Body of pancreas (tissue), 4 donors: ENCODE measurements at places on chromosomes 3 and 15. TPM values are rescaled to one million over a fixed set of nuclear protein-coding genes. Genes with fewer than 3 reads are reported as not detected.
A peak's percentile ranks its signal among the peaks of the same experiment; 100 is the strongest.

GRCh38 chr3:170226426-170226960 is 4.3 kb downstream of the PRKCI start:
- H3K36me3 ChIP-seq: no peaks in the 10 kb centered on the region
- no peak overlapping the region for H3K4me3 ChIP-seq
- no peak for DNase-seq
- no peaks in the 10 kb centered on the region for H3K27me3 ChIP-seq
- no peaks in the 10 kb centered on the region for H3K4me1 ChIP-seq
- no peak overlapping the region for H3K27ac ChIP-seq

DNA sequence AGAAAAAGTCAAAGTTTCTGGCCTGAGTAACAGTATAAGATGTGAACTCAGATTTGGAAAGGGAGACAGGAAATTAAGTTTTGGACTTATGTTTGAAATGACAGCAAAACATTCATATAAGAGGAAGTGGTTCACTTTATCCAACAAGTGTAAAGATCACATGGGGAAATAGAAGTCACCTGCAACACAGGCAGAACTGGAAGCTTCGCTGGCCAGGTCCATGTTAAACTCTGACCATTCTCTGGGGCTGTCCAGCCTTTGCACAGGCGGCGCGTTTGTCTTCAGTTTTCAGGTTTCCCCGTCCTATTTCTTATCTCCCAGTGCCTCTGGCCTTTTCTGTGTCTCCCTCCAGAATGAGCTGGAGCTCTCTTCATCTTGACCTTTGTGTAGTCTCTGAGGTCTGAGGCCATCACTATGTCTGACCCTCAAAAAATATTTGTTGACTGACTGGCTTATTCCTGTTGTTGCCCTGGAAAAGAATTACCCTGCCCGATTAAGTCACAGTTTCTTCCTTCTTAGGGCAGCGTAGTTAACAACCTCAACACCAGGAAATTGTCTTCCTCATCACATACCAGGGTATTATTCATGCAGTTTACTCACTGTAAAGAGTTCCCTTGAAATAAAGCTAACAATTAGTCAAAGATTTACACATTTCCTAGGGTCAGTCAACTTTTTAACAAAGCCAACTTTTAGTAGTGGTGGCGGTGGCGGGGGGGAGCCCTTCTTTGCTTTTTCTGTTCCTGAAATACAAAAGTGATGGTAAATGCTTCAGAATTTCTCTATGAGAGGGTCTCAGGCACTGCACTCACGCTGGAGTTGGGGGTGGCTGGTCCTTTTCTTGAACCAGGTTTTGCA is 959 bp upstream of the RASA2 start:
- no peaks in the 10 kb centered on the region for H3K27me3 ChIP-seq
- no peak for DNase-seq
- H3K27ac ChIP-seq: peak overlapping the region; percentile 97
- H3K4me3 ChIP-seq: no peak overlapping the region

GRCh38 chr3:129004639-129005295 is 3.7 kb downstream of the EFCC1 start:
- DNase-seq: no peak
- no peak overlapping the region for H3K27ac ChIP-seq
- no peak overlapping the region for H3K4me3 ChIP-seq
- peaks cover 31% of the 10 kb centered on the region for H3K4me1 ChIP-seq
- no peaks in the 10 kb centered on the region for H3K36me3 ChIP-seq

GRCh38 chr3:150345021-150345538 is 63.0 kb upstream of the TSC22D2 start:
- H3K4me3 ChIP-seq: no peak overlapping the region
- no peaks in the 10 kb centered on the region for H3K27me3 ChIP-seq
- no peaks in the 10 kb centered on the region for H3K4me1 ChIP-seq
- no peaks in the 10 kb centered on the region for H3K36me3 ChIP-seq

GRCh38 chr3:63910001-63910400 is 2.2 kb downstream of the SCAANT1 start:
- H3K27me3 ChIP-seq: no peaks in the 10 kb centered on the region
- no peaks in the 10 kb centered on the region for H3K36me3 ChIP-seq
- peaks cover 31% of the 10 kb centered on the region for H3K4me1 ChIP-seq
- no peak for DNase-seq
- peak overlapping the region; percentile 98 for H3K27ac ChIP-seq
- no peak overlapping the region for H3K4me3 ChIP-seq

- peaks cover 55% of the 10 kb centered on the region for H3K4me1 ChIP-seq
- H3K27me3 ChIP-seq: no peaks in the 10 kb centered on the region
- DNase-seq: no peak
- H3K36me3 ChIP-seq: no peaks in the 10 kb centered on the region
- H3K4me3 ChIP-seq: no peak overlapping the region
- peak overlapping the region; percentile 66 for H3K27ac ChIP-seq
These were observed 105.3 kb downstream of the TNIK start for GRCh38 chr3:171354706-171355582.

IGF2BP2 gene
- total RNA-seq: 19.4 TPM

PLCB2 gene
- total RNA-seq: 4.6 TPM

MINAR1 gene
- 4.7 TPM for total RNA-seq

DAZL gene
- total RNA-seq: not detected

SEMA3G gene
- 13.2 TPM for total RNA-seq
